ENCODE measurements at places on chromosomes 2 and 18. TPM values are rescaled to one million over a fixed set of nuclear protein-coding genes. Genes with fewer than 3 reads are reported as not detected.

GRCh38 chr2:241541564-241542277 lies 16.8 kb upstream of the BOK start:
- no peak overlapping the region for H3K27ac ChIP-seq
- DNase-seq, result no peak
- peak overlapping the region; percentile 50 for H3K4me3 ChIP-seq
- peaks cover 25% of the 10 kb centered on the region for H3K27me3 ChIP-seq
- H3K4me1 ChIP-seq, result peaks cover 26% of the 10 kb centered on the region

DNA sequence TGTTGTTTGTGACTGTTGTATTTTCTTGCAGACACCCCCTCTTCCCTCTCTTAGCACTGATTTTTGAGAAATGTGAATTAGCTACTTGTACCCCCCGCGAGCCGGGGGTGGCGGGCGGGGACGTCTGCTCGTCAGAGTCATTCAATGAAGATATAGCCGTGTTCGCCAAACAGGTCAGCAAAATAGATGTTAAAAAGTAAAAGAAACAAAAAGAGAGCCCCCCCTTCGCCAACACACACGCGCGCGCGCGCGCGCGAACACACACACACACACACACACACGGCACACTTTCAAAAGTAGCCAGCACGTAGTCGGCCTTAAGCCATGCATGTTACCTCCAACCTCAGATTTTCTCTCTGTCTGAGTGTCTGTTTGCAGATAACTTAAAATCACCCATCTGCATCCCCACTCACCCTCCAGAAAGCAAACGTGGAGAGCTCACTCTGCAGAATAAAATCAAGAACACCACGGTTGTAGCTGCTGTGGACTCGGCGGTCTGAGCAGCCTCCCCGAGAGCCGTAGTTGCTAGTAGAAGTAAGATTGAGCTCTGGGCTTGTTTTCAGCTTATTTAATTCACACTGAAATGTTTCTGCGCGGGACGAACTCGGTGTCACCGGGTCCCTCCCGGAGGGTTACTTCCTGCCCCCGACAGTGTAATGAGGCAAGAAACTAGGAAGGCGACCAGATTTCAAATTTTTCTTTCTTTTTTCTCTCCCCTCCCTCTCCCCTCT lies 5.1 kb downstream of the MEIS1 start:
- H3K4me3 ChIP-seq, result peak overlapping the region; percentile 84
- H3K36me3 ChIP-seq, result no peaks in the 10 kb centered on the region
- no peaks in the 10 kb centered on the region for H3K27me3 ChIP-seq
- peak overlapping the region; percentile 88 for H3K27ac ChIP-seq
- no peaks in the 10 kb centered on the region for H3K4me1 ChIP-seq

DNA sequence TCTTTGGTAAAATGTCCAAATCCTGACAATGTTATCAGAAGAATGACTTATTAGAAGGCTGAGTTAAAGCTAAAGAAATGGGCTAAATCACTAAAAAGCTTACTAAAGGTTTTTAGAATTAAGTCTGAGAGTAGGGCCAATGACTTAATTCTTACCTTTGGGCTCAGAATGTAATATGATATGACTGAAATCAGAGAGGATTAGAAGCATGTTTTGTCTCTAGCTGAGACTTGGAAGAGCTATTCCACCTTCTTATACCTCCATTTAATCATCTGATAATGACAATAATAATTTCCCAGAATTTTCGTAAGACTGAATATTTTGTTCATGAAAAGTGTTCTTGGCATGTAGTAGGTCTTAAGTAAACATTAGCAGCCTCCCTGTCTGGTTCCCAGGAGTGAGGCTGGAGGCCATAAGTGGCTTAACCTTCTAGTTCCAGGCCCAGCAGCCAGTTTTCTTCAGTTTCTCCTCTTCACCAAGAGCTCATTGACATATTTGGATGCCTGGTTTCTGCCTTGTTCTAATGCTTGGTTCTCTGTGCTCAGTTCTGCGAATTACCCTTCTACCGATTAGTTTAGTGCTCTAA lies 25.5 kb upstream of the E2F6 start:
- no peaks in the 10 kb centered on the region for H3K36me3 ChIP-seq
- no peak overlapping the region for H3K27ac ChIP-seq
- H3K4me3 ChIP-seq, result no peak overlapping the region
- H3K4me1 ChIP-seq, result peaks cover 5% of the 10 kb centered on the region
- no peak for DNase-seq
- peaks cover 14% of the 10 kb centered on the region for H3K27me3 ChIP-seq

DNA sequence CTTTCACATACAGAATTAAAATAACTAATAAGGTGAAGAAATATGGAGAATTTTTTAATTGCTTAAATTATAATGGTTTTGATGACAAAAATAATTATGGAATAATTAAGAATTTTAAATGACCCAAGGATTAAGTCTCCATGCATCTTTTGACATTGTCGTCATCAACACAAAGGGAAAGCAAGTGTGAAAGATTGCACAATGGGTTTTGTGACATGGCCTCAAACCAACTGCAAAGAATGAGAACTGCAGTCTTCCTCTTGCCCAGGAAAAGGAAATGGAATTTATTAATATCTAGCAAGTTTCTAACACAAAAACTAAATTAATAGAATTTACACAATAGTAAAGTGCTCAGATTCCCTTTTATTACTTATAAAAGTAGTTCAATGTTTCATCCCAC lies 329.1 kb upstream of the PKDCC start:
- no peaks in the 10 kb centered on the region for H3K27me3 ChIP-seq
- peak overlapping the region; percentile 29 for H3K27ac ChIP-seq
- no peak for DNase-seq
- no peak overlapping the region for H3K4me3 ChIP-seq
- no peaks in the 10 kb centered on the region for H3K36me3 ChIP-seq
- peaks cover 38% of the 10 kb centered on the region for H3K4me1 ChIP-seq

GRCh38 chr18:79526468-79527460 lies 131.0 kb downstream of the NFATC1 start:
- no peaks in the 10 kb centered on the region for H3K27me3 ChIP-seq
- peak; percentile 34 for DNase-seq
- H3K36me3 ChIP-seq, result no peaks in the 10 kb centered on the region
- no peak overlapping the region for H3K27ac ChIP-seq

DNA sequence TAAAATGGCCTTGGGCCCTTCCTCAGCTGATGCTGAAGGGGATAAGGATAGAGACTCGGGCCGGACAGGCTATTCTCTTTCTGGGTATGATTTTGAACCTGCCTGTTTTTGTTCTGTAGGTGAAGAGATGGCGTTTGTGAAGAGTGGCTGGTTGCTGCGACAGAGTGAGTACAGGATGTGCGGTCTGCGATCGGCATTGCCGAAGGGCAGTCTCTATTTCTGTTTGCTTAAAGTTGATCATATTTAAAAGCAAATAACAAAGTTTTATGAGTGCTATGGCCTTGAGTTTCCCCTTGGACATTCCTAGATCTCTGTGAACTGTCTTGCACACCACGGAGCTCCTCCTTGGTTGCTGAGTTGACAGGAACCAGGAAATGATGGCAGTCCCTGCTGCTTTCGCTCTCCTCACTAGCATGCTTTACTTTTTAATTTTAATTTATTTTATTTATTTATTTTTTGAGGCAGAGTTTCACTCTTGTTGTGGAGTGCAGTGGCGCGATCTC lies 15.7 kb downstream of the PLEKHB2 start:
- no peaks in the 10 kb centered on the region for H3K4me1 ChIP-seq
- no peak overlapping the region for H3K4me3 ChIP-seq
- H3K36me3 ChIP-seq, result peaks cover 22% of the 10 kb centered on the region
- no peak overlapping the region for H3K27ac ChIP-seq
- DNase-seq, result no peak

GRCh38 chr2:107681936-107682335 lies 144.8 kb upstream of the RGPD4 start:
- H3K4me3 ChIP-seq, result no peak overlapping the region
- H3K36me3 ChIP-seq, result no peaks in the 10 kb centered on the region
- no peak overlapping the region for H3K27ac ChIP-seq
- no peaks in the 10 kb centered on the region for H3K4me1 ChIP-seq

- no peak overlapping the region for H3K27ac ChIP-seq
- H3K27me3 ChIP-seq, result no peaks in the 10 kb centered on the region
- no peak overlapping the region for H3K4me3 ChIP-seq
- H3K36me3 ChIP-seq, result no peaks in the 10 kb centered on the region
- peak; percentile 9 for DNase-seq
Observed at GRCh38 chr2:240791821-240792628, 28.0 kb downstream of the KIF1A start.

DNA sequence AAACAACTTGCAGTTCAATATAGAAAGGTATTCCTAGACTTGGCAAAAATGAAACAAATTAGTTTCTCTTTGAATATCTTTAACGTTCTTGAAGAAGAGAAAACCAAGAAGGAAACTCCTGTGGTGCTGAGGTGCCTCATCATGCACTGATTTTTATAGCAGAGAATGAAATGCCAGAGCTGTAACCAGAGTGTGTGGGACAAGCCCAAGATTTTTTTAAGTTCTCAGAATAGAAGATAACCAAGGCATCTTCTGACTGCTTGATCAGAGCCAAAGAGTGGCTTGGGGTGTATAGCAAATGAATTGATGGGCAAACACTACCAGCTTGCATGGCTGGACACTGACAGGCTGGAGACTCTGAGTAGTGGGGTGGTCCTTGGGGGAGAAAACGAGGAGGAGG lies 7.9 kb downstream of the FHOD3 start:
- no peaks in the 10 kb centered on the region for H3K36me3 ChIP-seq
- peaks cover 25% of the 10 kb centered on the region for H3K27me3 ChIP-seq
- H3K4me3 ChIP-seq, result no peak overlapping the region
- H3K4me1 ChIP-seq, result peaks cover 25% of the 10 kb centered on the region
- H3K27ac ChIP-seq, result no peak overlapping the region

Gene MLPH
- 22.8 TPM for total RNA-seq

Gene NRBP1
- 63.7 TPM for total RNA-seq

Gene MRO
- total RNA-seq, result 3.9 TPM

Gene RNU2-63P
- total RNA-seq, result 7.0 TPM
